ENCODE measurements at places on chromosomes 3 and 15.
A peak's percentile ranks its signal among the peaks of the same experiment; 100 is the strongest.

- no peak for DNase-seq
Measured at GRCh38 chr3:127090218-127091160, 102.4 kb upstream of the PRR23E start.

DNA sequence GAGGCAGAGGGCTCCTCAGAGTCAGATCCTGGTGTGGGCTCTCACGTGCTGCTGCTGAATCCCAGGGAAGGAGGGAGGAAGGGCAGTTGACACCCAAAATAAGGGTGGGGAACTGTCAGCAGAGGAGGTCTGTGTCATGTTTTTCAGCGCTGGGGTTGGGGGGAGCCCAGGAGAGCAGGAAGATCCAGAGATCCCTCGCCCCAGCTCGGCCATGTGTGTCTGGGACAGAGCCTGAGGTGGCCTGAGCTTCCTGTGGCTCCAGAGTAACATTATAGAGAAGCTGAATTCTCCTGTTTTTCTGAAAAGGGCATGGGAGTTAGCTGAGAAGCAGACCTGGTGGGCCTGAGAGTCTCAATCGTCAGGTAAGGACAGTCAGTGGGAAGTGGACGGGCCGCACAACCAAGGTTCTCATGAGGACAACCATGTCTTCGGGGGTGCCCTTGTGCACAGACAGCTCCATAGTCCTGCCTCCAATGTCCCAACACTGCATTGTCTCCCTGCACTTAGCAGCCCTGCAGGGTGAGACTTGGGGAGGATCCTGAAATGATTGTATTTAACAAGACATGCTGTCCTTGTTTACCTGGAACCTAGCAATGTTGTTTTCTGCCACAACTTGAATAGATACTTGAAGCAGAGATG, 18.4 kb downstream of the UMPS start:
- DNase-seq, result no peak

DNA sequence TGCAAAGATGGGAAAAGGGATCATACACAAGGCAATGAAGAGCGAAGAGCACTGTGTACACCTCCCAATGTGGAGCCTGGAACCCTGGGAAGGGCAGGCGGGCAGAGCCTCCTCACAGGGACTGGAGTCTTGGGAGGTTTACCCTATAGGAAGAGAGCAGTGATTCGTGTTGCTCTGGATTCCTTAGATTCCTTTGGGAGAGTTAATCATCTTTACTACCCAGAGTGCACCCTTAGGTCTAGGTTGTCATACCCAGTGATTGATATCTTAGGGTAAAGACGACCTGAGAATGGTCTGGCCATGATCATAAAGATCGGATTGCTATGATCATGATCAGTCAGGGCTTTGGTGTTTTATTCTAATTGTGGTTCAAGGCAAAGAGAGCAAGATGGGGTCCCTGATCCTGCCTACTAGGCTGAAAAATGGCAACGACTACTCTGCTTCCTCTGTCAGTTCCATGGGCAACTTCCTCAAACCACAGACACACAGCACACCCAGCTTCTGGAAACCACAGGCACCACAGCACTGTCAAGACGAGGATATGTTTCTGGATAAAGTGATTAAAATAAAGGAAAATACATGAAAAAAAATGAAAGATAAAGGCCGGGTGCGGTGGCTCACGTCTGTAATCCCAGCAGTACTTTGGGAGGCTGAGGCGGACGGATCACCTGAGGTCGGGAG, 20.4 kb upstream of the MAP6D1 start:
- DNase-seq, result no peak

- DNase-seq, result no peak
Measured at GRCh38 chr15:63998489-63998888, 47.8 kb downstream of the DAPK2 start.

DNA sequence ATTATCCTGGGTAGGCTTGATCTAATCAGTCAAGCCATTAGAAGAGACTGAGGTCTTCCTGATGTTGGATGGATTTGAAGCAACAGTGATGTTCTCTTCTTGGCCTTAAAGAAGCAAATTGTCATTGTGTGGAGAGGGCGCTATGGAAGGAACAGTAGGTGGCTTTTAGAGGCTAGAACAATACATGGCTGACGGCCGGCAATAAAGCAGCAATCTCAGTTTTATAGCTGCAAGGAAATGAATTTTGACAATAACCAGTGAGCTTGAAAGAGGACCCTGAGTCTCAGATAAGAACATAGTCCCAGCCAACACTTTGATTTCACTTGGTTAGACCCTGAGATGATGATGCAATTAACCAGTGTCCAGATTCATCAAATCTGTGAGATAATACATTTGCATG, 302.1 kb downstream of the NSUN3 start:
- no peak for DNase-seq

DNA sequence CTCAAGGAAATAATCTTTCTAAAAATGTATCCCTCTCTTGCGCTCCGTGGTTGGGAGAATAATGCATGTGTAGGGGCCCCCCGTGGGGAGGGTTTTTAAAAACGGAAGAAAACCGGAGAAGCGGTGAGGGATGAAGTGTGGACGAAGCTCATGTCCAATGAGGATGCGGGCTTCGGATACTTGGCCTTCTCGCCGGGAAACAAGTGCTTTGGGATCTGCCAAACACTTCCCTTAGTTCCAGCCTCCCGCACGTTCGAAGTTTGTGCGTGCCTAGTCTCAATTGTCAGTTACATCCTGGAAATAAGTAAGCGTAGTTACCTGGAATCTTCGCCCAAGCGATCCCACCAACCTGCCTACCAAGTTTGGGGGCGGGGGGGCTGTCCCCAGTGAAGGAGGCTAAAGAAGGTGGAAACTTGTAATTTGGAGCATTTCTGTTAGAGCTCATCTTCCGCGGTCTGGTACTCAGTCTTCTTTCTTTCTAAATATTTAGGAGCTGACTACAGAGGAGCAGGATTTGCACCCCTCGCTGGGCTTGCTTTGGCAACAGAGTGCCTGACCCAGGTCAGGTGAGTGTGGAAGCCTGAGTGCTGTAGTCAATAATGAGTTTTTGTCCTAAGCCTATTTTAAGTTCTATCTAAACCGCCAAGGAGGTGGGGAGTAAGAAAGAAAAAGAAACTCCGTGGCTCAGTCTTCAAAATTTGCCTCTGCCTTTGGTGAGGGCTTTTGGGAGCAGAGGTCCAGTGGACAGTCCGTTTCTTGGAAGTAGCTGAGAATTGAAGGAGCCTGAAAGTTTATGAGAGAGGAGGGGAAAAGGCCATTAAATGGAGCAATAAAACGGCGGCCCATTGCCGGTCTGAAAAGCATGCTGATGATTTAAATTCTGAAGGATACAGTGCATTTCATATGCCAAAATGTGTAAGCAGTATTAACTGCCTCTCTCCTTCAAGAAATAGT, 1.1 kb downstream of the ITPR1 start:
- no peak for DNase-seq

- DNase-seq, result no peak
Measured at GRCh38 chr3:120021523-120021922, 72.7 kb downstream of the GSK3B start.

DNA sequence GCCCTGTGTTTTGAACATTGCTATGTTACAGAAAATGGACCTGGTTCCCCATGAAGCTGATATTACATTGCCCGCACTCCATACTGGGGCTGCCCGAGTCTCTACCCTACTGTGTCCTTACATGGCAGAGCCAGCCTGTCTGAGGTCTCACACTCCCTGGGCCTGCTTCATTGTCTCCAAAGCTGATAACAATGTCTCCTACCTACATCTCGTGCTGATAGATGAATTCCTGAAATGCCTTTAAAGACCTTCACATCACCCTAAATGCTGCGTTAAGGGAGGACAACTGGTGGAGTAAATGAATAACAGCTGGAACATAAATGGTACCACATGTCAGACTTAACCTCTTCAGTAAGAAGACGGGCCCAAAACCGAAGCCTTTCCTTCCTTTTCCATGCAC, 62.9 kb upstream of the PTX3 start:
- no peak for DNase-seq

GRCh38 chr15:85581495-85581894, 201.1 kb downstream of the AKAP13 start:
- DNase-seq, result no peak

DNA sequence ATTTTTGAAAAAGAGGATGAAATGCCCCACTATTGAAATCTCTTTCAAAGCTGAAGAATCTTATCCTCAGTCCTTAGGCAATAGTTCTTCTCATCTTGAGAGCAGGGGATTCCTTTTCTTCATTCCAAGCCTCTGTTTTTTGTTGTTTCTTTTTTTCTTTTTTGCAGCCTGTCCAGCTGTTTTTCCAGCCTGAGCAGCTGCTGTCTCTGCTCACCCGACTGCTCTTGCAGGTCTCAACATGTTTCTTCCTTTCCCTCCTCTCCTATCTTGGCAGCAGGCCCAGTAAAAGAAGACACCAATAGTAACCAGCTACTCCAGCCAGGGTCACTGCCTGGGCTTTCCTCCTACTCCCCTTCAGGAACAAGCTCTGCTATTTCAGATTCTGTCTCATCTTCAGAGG, 23.8 kb downstream of the MEX3B start:
- peak; percentile 13 for DNase-seq

DNA sequence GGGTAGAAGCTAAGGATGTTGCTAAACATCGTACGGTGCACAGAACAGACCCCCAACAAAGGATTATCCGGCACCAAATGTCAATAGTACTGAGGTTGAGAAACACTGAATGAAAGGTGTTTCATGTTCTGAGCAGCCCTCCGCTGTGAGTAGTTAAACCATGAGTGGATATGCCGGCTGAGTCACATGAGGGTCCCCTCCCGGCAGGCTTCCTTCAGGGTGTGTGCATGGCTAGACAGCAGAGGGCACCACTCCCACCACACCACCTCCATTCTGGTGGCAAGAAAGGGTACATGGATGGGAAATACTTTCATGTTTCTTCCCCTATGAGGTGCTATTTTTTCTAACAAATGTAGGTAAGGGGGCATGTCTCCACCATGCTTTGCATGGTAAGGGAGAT, 128.3 kb upstream of the SEMA6D start:
- no peak for DNase-seq

GRCh38 chr3:152356870-152357276, 88.1 kb downstream of the MBNL1 start:
- no peak for DNase-seq

DNA sequence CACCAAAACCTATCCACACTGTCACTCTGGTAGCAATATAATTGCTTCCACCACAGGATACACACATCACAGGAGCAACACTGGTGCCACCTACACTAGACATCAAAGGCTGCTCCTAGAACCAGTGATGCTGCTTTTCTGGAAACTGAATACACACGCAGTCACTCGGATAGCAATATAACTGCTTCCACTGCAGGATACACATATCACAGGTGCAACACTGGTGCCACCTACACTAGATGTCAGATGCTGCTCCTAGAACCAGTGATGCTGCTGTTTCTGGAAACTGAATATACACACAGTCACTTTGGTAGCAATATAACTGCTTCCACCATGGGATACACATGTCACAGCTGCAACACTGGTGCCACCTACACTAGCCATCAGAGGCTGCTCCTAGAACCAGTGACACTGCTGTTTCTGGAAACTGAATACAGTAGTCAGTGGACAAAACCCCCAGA, 6.9 kb upstream of the TNFSF10 start:
- DNase-seq, result no peak

DNA sequence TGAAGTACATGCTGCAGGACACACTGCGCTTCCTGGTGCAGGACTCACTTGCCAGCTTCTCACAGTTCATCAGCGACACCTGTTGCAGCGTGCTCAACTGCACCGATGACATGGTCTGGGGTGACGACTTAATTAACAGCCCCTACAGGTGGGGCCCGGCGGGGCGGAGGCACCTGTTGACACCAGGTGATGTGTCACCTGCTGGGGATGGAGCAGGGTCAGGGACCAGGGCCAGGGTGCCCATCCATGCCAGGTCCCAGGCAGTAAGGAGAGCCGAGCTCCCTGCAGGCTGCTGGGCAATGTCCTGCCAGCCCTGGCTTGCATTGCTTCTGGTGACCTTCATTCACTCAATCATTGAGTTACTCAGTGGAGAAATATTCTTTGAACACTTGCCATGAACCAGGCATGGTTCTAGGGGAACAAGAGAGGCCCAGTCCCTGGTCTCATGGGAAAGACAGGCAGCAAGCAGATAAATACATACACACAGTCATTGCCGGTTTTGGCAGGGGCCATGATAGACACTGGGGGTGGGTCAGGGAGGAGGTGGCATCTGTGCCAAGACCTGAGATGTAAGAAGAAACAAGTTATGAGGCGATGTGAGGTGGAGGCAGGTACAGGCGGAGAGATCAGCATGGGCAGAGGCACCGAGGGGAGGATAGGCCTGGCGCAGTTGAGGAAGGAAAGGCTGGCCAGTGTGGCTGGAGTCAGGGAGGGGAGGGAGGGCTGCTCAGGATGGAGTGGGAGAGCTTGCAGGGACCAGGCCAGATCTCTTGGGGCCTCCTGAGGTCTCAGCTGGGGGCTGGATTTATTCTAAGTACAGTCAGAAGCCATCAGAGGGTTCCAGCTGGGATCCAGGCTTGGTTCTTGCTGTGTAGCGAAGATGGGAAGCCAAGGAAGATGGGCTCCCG, 30.8 kb downstream of the DNAH1 start:
- no peak for DNase-seq

GRCh38 chr15:34650177-34650576, 66.7 kb upstream of the GOLGA8B start:
- no peak for DNase-seq

DNA sequence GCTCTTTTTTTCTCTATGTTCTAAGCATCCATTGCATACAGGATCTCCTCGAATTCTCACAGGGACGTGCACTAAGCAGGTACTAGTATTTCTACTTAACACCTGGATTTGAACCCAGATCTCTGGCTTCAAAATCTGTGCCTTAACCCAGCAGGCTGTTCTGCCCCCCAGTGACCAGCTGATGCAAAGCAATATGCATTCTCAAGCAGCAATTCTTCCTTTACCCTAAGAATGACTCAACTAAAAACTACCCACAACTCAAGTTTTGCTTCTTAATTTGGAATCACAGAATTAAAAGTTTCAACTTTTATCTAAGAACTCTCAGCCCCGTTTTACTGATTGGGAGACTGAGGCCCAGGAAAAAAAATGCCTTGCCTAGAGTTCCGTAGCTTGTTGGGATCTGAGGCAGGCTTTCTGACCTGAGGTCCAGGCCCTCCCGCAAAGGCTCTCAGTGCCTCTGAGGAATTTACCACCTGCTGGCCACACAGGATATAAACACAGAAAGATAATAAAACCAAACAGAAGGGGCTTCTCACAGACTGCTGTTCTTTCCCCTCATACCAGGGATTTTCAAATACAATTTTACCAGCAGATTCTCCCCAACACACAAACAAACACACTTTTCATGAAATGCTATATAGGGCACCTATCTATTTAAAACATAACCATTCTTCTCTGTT, 115.4 kb upstream of the RAD18 start:
- DNase-seq, result no peak
